ENCODE measurements at places on chromosomes 12 and 14.

GRCh38 chr12:45329238-45329637, 113.3 kb downstream of the ANO6 start:
- DNase-seq, result no peak

DNA sequence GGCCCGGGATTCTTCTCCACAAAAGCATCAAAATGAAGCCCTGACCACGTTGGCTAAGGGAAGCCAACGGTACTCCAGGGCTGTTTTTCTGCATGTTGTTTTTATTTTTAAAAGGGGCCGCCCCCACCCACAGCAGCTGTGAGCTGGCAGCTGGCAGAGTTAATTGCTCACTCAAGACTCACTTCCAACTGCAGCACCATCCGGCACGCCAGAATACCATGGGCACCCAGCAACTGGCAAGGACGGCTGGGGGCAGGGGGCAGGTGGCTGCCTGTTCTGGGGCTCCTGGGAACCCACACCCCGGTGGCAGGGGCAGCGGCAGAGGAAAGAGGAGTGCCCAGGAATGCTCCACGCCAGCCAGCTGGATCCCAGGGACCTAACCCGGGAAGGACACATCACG, 44.3 kb downstream of the NCOR2 start:
- no peak for DNase-seq

DNA sequence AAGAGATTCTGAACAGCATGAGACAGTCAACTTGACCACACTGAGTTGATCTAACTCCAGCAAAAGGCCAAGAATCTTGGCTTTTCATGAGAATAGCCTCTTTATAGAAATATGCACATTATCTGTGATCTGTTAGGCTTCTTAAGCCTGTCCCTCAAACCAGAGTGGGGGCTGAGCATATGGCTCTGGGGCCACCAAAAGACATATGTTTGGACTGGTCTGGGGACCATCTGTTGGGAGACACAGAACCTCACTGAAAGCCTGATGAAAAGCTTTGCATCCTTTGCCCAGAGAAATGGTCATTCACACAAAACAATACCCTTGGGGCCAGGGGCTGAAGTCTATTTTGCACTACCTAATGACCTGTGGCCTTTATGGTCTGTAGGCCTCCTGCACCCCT, 165.3 kb upstream of the PRMT8 start:
- no peak for DNase-seq

DNA sequence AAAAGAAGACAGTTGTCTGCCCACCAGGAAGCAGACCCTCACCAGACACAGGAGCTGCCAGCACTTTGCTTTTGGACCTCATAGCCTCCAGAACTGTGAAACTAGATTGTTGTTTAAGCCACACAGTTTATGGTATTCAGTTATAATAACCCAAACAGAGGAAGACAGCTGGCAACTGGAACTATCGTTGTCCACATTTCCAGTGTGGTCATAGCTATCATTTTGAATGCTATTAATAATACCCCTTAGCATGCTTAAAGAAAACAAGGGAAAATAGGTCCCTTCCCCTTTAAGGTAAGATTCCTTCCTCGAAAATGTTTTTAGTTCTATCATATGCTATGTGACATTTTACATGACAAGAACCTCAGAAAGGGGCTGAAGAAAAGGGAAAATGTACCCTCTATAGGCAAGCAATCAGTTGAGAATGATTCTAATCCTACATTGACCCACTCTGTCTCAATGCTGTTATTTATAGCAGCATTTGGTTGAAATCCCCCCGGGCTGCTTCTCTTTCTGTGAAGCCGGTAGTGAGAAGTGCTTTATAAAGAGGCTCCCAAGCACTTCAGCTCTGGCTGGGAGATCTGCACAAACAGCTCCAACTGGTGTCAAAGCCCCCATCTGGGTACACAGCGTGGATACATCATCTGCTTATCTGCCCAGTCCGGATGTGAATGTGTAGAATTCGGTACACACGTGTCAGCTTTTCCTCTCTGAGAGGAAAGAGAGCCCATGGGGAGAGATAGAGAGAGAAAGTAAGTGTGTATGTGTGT, 221.2 kb upstream of the FLRT2 start:
- DNase-seq, result no peak

DNA sequence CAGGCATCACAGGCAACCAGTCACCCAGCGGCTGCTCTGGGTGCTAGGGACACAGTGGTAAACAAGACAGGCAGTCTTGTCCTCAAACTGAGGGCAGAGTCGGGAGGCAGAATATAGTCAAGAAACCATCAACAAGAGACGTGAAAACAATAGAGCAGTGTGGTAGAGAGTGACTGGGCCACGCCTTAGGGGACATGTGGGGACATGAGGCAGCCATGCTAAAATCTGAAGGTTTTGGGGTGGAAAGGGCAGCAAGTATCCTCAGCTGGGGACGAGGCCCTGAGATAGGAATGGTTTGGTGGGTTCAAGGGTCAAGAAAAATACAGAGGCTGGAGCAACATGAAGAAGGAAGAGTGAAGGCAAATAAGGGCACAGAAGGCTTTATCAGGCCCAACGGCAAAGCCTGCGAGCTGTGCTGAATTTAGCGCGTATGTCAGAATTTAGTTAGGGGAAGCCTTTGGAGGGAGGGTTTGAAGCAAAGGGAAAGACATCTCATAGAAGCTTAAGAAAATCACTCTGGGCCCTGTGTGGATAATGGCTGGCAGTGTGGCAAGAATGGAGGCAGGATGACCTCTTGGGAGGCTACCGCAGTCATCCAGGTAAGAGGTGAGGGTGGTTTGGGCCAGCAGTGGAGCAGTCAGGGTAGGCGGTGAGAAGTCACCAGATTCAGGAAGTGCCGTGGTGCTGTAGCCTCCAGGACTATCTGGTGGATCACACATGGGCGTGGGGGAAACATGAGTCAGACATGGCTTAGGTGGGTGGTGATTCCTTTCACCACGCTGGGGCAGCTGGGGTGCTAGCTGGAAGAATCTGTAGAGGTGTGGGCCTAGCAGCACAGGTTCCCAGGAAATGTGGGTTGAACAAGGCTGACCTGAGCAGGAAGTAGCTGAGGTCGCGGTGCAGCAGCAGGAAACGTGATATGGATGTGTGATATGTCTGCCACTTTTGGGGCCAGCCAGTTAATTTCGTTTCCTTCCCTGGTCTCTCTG, 3.0 kb downstream of the EVL start:
- peak; percentile 87 for DNase-seq

GRCh38 chr14:46215801-46216200, 435.8 kb downstream of the RPL10L start:
- DNase-seq, result no peak

DNA sequence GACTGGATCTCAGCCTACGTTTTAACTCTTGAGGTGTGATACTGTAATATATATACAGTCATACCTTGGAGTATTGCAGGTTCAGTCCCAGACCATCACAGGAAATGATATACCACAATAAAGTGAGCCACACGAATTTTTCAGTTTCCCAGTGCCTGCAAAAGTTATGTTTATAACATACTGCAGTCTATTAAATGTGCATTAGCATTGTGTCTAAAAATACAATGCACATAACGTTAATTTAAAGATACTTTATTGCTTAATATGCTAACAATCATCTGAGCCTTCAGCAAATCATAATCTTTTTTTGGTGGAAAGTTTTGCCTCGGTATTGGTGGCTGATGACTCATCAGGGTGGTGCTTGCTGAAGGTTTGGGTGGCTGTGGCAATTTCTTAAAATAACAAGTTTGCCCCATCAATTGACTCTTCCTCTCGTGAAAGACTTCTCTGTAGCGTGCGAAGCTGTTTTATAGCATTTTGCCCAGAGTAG, 18.9 kb downstream of the PYROXD1 start:
- DNase-seq, result peak; percentile 27

DNA sequence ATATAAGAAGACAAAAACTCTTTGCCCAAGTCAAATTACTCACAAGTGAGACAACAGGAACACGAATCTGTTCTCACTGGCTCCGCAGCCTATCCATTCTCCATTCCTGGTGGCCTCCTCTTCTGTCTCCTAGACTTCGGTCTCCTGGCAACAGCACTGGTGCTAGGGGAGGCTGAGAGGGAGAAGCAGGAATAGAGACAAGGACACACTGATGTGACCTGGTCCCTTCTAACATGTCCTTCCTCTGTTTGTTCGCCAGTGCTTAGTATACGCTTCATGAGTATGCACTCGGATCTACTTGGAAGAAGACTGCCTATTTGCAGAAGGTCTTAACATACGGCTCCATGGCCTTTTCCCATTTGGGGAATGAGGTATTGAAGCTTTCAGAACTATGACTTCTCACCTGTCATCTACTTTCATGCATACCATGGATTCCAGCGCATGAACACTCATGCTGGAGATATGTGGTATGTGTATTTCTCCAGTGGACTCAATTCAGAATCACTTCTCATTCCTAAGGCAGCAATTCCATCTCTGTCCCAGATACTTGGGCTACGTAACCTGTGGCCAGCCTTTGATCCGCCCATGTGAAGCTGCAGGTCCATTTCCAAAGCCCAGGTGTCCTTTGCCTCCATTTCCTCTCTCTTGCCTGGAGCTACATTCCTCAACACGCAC, 33.9 kb downstream of the BHLHE41 start:
- DNase-seq, result no peak

DNA sequence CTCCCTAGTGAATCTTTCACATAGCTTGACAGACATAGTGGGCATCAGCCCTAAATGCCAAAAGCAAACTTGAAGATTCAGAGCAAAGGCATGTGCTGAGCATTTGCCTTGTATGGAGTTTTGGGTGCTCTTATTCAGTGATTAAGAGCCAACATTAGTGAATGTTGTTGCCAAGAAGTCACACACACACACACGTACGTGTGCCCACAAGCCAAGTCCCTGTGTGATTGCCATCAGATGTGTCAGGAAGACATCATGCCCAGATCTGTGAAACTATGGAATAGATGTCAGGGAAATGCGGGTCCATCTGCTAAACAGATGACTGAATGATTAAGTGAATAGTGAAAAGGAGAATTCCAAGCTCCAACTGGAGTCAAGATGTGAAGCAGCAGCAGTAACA, 149.0 kb downstream of the AKAP6 start:
- DNase-seq, result no peak

DNA sequence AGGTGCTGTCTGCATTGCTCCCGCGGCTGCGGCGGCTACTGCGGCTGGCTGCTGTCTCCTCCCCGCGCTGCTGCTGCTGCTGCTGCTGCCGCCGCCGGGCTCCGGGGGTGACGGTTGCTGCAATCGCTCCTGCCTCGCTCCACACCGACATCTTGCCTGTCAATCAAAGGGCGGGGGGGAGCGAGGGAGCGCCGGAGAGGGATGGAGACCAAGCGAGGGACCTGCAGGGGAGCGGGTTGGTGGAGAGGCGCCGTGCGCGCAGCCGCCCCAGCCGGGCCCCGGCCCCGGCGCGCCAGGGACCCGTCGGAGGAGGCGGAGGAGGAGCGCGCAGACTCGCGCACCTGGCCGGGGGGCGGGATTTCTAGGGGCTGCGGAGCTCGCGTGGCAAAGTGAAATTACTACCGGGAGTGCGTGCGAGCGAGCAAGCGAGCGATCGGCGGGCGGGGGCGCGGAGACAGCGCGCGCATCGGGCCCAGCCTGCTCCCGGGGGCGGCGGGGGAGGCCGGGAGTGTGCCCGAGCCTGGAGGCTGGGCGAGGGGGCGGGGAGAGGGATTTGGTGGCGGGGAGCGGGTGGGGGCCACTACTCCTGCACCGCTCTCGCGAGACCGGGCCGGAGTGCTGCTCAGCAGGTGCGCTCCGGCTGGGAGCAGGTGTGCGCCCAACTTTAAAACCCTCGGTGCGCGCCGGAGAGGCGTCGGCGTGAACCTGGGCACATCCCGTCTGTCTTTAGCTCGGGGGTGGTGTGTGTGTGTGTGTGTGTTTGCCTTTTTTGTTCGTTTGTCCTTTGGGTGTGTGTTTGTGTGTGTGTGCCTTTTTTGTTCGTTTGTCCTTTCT, at the start of gene KSR2:
Gene KSR2, minus strand, starts transcription at position 165 of the 834 bp plus-strand sequence. CDS start 735 bp downstream, outside the sequence.
- peak; percentile 7 for DNase-seq

DNA sequence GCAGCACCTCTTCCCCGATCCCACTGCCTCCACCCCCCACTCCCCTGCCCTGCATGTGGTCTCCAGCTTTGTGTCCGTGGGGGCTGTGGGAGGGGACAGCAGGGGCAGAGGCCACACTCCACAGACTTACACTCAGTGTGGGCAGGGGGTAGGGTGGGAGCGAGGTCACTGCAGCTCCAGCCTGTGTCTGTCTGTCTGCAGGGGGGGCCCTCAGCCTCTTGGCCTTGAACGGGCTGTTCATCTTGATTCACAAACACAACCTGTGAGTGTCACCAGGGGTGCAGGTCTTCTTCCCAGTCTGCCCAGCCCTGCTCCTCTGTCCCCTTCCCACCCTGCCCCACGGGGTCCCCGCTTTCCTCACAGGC, 6.5 kb downstream of the NOC4L start:
- no peak for DNase-seq

- no peak for DNase-seq
These were observed 350.0 kb downstream of the GALC start for GRCh38 chr14:87643005-87643404.

DNA sequence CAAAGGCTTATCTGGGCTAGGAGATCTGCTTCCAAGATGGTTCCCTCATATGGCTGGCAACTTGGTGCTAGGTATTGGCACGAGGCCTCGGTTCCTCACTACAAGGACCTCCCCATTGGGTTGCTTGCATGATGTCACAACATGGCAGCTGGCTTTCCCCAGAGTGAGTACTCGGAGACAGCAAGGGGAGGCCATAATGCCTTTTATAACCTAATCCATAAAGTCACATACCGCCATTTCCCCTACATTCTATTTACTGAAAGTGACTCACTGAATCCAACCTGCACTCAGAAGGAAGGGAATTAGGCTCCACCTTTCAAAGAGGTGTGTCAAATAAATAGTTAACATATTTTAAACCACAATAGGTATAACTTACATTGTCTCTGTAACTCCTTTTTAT, 130.9 kb downstream of the SAMD4A start:
- no peak for DNase-seq

- no peak for DNase-seq
These were observed 81.2 kb upstream of the OVCH1 start for GRCh38 chr12:29578731-29579130.

DNA sequence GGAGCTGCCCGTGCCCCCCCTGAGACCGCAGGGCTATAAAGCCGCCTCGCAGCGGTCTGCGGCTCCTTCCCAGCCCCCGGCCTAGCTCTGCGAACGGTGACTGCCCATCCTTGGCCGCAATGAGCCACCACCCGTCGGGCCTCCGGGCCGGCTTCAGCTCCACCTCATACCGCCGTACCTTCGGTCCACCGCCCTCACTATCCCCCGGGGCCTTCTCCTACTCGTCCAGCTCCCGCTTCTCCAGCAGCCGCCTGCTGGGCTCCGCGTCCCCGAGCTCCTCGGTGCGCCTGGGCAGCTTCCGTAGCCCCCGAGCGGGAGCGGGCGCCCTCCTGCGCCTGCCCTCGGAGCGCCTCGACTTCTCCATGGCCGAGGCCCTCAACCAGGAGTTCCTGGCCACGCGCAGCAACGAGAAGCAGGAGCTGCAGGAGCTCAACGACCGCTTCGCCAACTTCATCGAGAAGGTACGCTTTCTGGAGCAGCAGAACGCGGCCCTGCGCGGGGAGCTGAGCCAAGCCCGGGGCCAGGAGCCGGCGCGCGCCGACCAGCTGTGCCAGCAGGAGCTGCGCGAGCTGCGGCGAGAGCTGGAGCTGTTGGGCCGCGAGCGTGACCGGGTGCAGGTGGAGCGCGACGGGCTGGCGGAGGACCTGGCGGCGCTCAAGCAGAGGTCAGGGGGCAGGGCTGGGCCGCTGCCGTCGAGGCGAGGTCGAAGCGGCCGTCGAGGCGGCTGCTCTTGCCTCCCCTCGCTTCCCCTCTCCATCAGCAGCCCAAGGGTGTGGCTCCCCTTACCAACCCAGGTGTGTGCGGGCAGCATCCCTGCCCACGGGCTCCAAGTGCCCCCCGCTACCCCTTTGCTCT, at the start of gene PRPH:
Gene PRPH, plus strand, starts transcription at position 66 of the 855 bp plus-strand sequence. Its CDS starts 54 bp downstream, at position 120.
- no peak for DNase-seq

All from stimulated activated CD8-positive, alpha-beta memory T cell treated with anti-CD3 and anti-CD28 coated beads, Interleukin-7, amount 100 ng/mL, for 4 hours (primary cell).